ENCODE measurements at places on chromosomes 7 and 10.

DNA sequence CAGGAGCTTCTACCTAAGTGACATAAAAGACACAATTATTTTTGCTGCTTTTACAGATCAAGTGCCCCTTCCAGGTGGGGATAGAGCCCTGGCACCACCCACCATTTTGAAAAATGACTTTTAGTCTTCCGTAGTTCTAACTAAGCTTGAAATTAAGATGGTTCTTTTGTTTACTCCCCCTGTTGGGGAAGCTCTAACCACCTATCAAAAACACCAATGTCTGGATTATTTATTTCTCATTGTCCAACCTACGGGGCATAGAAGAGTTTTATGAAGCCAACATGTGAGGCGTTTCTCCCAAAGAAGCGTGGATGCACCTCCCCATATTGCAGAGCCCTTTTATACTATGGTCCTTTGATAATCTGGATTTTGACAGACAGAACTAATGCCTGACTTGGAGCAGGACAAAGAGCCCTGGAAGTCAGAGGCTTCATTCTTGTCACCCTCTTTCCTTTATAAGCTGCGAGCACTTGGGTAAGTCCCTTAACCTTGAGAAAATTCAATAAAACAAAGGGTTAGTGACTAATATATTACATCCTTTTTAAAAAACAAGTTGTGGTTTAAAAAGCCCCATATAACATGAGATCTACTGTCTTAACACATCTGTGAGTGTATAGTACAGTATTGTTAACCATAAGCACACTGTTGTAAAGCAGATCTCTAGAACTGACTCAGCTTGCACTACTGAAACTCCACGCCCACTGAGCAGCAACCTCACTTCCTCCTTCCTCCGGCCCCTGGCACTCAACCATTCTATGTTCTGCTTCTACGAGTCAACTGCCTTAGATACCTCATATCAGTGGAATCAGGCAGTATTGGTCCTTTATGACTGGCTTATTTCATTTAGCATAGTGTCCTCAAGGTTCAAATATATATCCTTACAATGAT, 67.5 kb downstream of the ATXN7L1 start:
- peak; percentile 57 for DNase-seq

DNA sequence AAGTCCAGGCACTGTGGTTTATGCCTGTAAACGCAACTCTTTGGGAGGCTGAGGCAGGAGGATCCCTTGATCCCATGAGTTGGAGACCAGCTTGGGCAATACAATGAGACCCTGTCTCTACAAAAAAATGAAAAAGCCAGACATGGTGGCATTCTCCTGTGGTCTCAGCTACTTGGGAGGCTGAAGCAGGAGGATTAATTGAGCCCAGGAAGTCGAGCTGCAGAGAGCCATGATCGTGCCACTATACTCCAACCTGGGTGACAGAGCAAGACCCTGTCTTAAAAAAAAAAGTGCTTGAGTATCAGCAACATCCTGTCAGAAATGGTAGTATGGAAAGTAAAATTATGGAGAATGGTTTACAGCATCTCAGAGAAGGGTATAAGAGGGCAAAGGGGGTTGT, 11.6 kb downstream of the APBB1IP start:
- no peak for DNase-seq

GRCh38 chr10:8874972-8875371, 820.5 kb downstream of the GATA3 start:
- no peak for DNase-seq

DNA sequence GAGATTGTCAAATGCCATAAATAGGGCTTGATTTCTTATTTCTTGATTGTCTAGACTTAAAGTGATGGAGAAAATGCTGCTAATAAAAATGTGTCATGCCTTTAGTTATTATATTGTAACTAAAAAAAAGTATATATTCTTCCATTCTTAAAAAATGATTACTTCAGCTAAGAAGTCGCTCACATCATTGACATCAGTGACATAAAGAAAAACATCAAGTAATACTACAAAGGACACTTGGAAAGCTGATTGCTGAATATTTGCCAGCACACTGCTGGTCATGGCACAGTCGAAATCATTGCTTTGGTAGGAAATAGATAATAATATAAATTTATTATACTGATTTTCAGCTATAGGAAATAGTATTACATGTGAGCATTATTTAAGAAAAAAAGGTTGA, 62.6 kb downstream of the LOXL4 start:
- no peak for DNase-seq

GRCh38 chr7:87784424-87784823, 91.7 kb downstream of the SLC25A40 start:
- no peak for DNase-seq

- no peak for DNase-seq
Measured at GRCh38 chr7:90312745-90313144, 8.4 kb downstream of the FAM237B start.

GRCh38 chr10:30783939-30784501, 154.5 kb upstream of the LYZL2 start:
- peak; percentile 69 for DNase-seq

DNA sequence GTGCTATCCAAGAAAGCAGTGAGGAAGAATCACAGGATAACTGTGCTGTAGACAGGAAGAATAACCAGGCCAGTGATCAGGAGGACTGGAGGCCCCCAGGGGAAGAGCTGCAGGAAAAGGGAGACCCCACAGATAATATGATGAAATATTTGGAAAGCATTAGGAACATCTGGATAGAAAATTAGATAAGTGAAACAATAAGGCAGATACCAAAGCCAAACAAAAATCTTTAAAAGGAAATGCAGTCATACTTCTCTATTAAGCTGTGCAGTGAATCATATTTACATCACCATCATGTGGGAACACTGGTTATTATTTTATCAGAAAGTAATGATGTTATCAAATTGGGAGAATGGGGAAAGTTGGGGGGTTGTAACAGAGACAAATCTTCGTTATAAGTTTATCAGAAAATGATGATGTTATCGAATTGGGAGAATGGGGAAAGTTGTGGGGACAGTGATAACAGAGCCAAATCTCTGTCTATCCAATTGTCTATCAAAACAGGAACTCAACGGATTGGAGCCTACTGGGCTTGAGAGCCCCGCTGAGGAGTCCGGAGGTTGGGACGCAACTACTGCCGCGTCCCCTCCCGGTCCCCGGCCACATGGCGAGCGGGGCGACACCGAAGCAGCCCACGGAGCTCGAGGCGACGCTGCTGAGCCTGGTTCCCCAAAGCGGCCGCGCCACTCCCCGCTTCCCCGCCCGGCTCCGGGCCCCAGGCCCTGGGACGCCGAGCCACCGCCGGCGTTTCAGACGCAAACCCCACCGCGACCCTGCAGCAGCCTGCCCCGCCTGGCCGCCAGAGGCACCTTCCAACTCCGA, 14.0 kb upstream of the RALA start:
- no peak for DNase-seq

- no peak for DNase-seq
Measured at GRCh38 chr7:31764462-31764861, 77.4 kb downstream of the PPP1R17 start.

- DNase-seq: no peak
Measured at GRCh38 chr10:21849607-21850006, 153.9 kb downstream of the DNAJC1 start.

DNA sequence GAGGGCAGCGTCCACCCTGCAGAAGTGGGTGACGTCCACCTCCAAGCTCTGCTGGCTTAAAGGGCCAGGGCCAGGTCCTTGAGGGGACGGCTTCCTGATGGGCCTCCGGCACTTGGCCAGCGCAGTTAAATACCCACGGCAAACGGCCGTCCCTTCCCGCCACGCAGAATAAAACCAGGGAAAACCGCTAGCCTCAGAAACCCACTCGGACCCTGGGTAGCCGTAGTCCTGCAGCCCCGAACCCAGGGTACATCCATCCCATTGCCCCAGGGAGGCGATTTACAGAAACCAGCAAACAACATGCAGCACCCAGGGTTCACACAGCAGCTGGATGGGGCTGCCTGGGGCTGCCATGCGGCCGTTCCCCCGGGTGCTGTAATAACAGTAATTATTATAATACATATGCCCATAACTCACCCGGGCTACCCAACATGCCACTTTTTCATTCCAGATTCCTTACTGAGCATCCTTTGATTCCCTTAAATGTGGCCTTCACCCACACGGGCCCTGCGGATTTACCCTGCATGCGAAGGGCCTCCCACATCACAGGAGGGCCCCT, 81.5 kb upstream of the PDGFA start:
- DNase-seq: no peak

DNA sequence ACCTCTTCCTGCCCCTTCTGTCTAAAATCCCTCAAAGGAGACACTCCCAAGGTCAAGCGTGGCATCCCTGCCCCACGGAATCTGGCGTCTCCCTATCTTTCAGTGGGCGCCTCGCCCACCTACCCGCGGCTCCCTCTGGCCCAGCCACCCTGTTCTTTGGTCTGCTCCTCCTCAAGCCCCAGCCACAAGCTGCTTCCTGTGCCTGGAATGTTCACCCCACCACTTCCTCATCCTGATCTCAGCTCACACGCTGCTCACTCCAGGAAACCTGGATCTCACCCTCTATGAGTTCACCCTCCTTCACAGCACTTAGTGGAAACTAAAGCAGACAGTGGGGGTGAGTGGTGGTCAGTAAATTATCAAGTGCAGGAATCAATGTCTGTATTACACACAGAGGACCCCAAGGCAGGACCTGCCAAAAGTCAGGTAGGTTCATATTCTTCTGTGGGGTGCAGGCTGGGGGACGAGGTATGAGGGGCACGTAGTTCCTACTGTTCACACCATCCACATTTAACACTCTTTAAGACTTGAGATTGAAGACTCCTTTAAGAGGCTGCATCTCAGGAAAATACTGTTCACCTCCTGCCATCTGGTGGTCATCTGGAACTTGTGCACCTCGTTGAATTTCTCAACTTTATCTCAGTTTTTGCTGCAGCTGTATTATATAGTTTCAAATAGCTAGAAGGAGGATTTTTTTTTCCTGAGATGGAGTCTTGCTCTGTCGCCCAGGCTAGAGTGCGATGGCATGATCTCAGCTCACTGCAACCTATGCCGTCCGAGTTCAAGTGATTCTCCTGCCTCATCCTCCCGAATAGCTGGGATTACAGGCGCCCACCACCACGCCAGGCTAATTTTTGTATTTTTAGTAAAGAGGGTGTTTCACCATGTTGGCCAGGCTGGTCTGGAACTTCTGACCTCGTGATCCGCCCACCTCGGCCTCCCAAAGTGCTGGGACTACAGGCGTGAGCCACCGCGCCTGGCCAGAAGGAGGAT, 166.6 kb downstream of the ARHGAP21 start:
- DNase-seq: no peak

DNA sequence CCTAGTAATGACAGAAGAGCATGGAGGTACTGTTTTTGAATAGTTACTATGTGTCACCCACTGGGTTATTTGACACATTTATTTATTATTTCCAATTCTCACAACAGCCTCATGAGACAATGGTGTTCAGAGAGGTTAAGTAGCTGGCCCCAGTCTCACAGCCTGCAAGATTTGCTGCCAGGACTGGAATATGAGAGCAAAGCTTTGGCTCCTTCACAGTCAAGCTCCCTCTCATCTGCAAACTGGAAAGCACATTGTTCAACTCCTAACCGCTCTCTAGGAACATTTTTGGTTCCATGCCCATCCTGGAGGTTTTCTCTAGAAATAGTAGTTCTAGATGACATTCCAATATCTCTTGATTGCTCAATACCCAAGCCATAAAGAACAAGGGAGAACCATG, 75.5 kb upstream of the CXCL12 start:
- no peak for DNase-seq

DNA sequence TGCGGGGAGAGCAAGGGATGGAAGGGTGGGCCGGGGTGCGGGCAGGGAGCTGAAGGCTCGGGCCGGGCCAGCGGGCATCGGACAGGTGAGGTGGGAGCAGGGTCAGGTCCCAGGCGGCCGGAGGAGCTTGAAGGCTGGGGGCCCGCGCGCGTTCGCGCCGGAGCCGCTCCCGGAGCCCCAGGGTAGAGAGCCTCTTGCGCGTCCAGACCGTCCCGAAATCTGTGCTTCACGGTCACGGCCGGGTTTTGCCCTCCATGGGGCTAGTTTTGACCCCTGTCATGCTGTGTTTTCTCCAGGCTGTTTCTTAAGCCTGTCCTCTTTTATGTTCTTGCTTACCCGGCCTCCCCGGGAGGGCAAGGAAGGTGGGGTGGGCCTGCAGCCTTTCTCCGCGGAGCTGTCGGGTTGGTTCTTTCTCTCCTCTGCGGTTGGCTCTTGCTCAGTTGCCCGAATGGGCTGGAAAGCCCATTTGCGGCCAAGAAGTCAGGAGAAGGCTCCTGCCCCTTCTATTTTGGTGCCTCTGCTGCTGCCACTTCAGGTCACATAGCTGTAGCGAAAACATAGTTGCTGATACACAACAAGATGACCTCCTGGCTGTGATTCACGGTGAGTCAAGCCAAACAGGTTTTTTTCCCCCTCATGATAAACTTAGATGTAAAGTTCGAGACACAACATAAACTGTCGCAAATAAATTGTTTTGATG, 650 bp downstream of the UBE2D1 start:
- DNase-seq: no peak

- peak; percentile 38 for DNase-seq
Measured at GRCh38 chr10:27742195-27743011, 3.2 kb downstream of the MKX start.

- DNase-seq: no peak
Measured at GRCh38 chr7:156834462-156834861, 58.5 kb downstream of the LMBR1 start.

DNA sequence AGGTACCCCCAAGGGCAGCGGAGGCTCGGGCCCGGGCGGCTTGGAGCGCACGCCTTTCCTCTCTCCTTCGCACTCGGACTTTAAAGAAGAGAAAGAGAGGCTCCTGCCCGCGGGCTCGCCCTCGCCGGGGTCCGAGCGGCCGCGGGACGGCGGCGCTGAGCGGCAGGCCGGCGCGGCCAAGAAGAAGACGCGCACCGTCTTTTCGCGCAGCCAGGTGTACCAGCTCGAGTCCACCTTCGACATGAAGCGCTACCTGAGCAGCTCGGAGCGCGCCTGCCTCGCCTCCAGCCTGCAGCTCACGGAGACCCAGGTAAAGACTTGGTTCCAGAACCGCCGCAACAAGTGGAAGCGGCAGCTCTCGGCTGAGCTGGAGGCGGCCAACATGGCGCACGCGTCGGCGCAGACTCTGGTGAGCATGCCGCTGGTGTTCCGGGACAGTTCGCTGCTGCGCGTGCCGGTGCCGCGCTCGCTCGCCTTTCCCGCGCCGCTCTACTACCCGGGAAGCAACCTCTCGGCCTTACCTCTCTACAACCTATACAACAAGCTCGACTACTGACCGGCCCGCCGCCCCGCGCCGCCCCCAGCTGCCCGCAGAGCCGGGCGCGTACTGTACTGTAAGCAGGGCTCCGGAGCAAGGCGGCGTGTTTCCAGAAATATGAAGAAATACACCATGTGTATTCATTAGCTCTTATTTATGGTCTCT, 1.8 kb downstream of the HMX2 start:
- DNase-seq: no peak

GRCh38 chr7:191981-192649, at the start of gene FAM20C:
Gene FAM20C, plus strand, starts transcription at chr7:192571. Its CDS starts 629 bp downstream, at chr7:193200.
- DNase-seq: no peak

DNA sequence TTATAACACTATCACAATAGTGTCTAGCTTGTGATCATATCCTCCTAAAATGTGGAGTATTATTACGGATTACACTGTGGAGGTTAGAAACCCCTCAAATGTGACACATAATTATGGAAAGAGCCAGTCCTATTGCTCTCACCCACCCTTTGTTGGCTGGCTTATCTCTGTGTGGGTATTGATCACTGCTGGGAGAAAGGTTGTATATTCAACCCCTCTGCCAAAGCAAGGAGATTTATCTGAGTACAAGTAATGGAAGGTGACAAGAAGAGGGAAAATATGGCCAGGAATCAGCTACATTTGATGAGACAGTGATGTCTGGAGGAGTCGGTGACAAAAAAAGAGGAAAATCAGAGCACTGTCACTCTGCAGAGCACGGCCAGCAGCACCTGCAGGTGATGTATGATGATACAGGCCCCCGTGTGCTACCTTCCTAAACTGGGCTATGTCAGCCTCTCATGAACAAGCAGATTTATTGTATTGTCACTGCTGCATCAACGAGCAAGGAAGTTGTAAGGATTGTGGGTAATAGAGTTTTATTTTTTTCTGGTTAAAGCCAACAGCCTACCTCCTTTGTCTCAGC, 235.3 kb downstream of the PHF14 start:
- DNase-seq: no peak

All from stimulated activated CD4-positive, alpha-beta T cell treated with anti-CD3 and anti-CD28 coated beads, Interleukin-1b, Interleukin-23, amount 100 ng/mL, for 1 hour (primary cell).